ENCODE measurements at places on chromosomes 13 and 19.

- no peak for DNase-seq
Observed at GRCh38 chr13:52348983-52349780, 56.8 kb downstream of the THSD1 start.

DNA sequence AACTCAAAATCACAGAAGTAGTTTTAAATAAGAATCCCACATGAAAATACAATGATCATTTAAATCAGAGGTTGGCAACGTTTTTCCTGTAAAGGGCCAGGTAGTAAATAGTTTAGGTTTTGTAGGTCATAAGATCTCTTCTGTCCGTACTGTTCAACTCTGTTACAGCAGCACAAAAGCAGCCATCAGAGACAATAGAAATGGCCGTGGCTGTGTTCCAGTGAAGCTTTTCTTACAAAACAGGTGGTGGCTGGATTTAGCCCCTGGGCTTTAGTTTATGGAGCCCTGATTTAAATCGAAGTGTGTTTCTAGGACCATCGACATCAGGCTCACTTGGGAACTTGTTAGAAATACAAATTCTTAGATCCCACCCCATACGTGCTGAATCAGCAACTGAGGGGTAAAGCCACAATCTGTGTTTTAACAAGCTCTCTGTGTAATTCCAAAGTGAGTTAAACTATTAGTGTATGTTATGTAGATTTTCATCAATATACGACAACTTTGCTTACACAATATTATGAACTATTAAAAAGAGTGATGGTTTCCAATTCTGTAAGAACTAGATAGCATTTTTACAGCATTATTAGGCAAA is 54.8 kb upstream of the MIR17HG start:
- no peak for DNase-seq

DNA sequence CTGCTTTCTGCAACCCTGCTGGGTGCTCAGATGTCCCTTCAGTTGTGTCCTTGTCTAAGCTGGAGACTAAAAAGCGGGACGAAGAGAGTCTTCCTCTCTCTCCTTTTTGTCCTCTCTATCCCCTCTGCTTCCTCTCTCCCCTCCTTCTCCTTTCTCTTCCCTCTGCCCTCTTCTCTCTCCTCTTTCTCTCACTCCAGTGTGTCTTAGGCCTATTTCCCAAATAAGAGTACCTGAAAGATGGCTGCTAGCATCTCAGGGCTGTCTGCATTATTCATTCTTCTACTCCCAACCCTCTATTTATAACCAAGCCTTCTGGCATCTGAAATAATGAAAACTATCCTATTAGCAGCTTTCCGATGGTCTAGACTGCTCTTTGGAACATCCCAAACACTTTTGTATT is 729.8 kb downstream of the UQCRFS1 start:
- no peak for DNase-seq

DNA sequence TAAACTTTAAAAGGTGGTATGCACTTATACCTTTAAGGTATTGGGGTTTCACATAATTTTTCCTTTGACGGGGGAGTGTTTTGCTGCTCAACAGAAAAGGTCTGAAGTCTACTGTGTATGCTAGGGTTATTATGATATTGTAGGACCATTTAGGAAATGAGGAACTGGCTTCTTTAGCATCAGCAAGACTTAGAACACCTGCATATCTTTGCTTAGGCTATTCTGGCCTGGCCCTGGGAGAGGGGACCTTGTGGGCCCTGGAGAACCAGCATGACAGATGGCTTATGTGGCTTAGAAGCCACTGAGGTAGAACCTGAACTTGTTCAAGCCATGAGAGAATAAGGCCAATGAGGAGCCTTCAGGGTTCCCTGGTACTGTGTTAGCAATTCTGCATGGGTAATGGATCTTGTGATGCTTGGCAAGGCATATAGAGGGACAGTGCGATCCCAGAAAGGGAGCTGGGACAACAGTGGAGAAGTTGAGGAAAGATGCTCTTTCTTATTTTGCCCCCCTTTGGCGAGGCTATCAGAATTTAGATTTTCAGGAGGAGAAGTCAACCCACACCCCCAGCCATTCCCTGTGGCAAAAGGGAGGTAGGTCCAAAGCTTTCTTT is 4.3 kb downstream of the RGCC start:
- DNase-seq, result no peak

GRCh38 chr19:13644645-13645044 is 119.7 kb upstream of the MRI1 start:
- no peak for DNase-seq

DNA sequence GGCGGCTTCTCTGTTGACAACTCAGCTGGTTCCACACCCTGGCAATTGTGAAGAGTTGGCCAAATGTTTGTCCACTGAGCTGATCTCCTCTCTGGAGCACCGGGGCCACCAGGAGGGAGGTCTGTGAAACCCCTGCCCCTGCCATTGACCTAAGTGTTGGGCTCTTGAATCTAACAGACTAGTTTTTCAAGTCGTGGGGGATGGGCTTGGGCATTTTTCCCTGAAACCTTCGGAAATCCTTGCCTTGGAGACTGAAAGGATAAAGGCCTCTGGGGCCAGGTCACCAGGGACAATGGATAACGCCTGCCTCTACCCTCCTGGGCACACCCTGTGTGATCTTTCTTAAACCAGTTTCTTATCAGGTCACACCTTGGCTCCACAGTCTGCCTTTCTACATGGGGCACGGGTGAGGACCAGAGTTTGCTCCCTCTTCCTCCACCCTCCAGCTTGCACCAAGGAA is 881 bp downstream of the GEMIN7 start:
- no peak for DNase-seq

- peak; percentile 54 for DNase-seq
Observed at GRCh38 chr13:37640499-37640898, 41.9 kb upstream of the POSTN start.

DNA sequence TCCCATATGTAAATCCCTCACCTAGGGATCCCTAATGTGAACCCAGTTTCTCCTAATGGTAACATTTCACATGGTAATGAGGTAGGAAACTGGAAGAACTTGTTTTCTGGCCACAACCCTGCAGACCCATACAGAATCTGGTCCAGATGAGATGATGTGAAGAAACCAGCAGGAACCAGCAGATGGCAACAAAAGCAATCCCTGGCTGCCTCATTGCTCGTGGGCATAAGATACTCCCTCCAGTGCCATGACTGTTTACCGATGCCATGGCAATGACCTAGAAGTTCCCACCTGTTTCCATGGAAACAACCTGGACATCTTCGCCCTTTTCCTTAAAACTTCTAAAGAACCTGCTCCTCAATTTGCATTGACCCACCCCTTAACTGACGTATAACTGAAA is 1.4 kb upstream of the CD209 start:
- no peak for DNase-seq

DNA sequence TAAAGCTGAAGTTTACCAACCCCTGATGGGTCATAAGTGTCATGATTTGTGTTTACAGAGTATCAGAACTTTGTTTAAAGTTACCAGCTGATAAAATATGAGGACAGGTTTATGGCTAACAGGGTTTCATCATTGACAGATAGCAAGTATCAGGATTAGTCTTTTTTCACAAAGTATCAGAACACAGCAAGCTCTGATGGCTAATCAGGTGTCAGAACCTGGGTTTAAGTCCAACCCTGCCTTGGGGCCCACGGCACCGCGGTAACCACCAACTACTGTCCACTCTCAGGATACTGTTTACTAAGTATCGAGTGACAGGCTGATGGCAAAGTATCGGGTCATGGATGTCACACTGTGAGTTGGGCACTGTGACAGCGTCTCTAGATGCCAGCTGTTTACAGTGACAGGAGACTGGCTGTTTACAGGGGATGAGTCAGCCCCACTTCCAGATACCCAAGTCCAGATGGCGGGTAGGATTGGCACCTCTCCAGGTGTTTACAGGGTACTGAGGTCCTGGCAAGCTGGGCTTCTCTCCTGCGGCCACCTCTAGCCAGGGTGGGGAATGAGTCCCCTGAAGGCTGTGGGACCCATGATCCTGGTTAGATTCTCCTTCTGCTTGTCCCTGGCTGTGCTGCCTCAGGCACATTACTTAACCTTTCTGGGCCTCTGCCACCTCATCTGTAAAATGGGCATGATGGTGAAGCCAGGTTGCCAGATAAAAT is 21.8 kb downstream of the ARRDC2 start:
- DNase-seq, result peak; percentile 51

GRCh38 chr13:73039201-73040108 is 19.4 kb upstream of the KLF5 start:
- no peak for DNase-seq

DNA sequence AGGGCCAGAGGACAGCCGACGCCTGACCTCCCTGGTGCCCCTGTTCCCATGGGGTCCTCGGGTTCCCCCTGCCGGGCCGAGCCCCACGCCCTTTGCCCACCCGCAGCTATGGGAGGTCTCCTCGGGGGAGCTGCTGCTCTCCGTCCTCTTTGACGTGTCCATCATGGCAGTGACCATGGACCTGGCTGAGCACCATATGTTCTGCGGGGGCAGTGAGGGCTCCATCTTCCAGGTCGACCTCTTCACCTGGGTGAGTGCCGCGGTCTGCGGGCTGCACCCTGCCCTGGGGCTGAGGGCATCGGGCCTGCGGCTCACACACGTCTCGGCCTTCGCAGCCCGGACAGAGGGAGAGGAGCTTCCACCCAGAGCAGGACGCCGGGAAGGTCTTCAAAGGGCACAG is 6.6 kb downstream of the WDR18 start:
- no peak for DNase-seq

GRCh38 chr13:67857581-67858310 is 627.6 kb upstream of the PCDH9 start:
- DNase-seq, result no peak

- DNase-seq, result no peak
Observed at GRCh38 chr13:20263393-20264044, 31.4 kb upstream of the GJB6 start.

- DNase-seq, result peak; percentile 29
Observed at GRCh38 chr13:48493851-48494250, 39.0 kb downstream of the RCBTB2 start.

DNA sequence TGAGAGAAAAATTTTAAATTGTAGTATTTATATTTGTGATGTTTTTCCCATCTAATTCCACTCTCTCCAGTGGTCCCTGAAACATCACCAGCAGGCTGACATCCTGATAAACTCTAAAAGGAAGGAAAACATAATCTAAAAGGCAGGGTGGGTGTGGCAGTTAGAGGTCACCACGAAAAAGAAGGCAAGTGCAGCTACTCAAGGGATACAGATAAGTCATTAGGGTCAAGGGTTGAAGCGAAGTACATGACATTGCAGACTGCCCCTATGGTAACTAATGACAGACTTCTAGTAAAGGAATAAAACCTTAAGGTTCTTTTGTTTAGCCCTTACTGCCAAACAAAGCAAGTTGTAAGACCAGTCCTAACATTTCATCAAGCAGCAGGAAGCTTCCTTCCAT is 6.0 kb upstream of the NEK3 start:
- DNase-seq, result no peak

- DNase-seq, result no peak
Observed at GRCh38 chr19:13195678-13196077, 45.5 kb downstream of the IER2 start.

All from hippocampal formation (tissue), 2 donors.